SJSA1 (cell line): ENCODE measurements at places on chromosomes 4 and X. TPM values are rescaled to one million over a fixed set of nuclear protein-coding genes. Genes with fewer than 3 reads are reported as not detected.

DNA sequence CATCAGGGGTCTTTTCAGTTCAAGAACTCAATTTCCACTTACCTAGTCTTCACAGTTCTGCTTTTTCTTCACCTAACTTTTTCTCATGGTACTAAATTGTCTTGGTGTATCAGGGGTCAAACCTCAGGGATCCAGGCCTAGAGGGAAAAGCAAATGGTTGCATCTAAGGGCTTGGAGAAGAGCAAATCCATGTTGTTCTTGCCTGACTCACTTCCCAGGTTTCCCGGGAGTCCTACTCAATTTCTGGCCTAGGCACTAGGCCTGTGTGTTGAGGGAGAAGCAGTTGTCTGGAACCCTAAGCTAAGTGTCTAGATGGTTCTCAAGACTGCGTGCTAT lies 191.9 kb upstream of the STK26 start:
- no peak for DNase-seq

GRCh38 chrX:132671229-132671641 lies 182.4 kb upstream of the MBNL3 start:
- no peak for DNase-seq

The POLA1 gene
- total RNA-seq: 30.0 and 36.0 TPM in 2 replicates

The STOX2 gene
- 0.55 TPM in 1 of 2 replicates, not detected in the other for total RNA-seq

DNA sequence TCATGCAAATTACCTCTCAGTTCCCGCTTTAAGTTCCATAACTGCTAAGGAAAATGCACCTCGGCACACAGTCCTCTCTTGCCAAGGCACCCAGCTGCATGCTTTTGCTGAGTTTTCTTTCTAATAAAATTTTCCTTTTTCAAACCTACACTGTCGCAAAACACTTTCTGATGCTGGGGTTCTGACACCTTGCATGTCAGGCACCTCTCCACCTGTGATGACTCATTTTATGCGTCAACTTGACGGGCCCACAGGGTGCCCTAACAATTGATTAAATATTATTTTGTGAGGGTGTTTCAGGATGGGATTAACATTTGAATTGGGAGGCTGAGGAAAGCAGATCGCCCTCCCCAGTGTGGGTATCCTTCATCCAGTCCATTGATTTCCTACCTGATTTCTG lies 291.0 kb upstream of the STS start:
- no peak for DNase-seq

The UNC5C gene
- total RNA-seq: 0.03 TPM in 1 of 2 replicates, not detected in the other

- no peak for DNase-seq
Measured at GRCh38 chr4:181799561-181800069, 443.6 kb upstream of the TENM3 start.

The CABS1 gene
- not detected in 2 replicates for total RNA-seq

The CCKAR gene
- not detected in 2 replicates for total RNA-seq

GRCh38 chr4:36824682-36825081 lies 419.9 kb upstream of the NWD2 start:
- DNase-seq: no peak

- no peak for DNase-seq
Measured at GRCh38 chr4:28600958-28601357, 1740.3 kb downstream of the STIM2 start.

GRCh38 chr4:150176547-150176946 lies 98.3 kb downstream of the DCLK2 start:
- no peak for DNase-seq

The ZXDA gene
- 3.8 TPM in 2 replicates for total RNA-seq

DNA sequence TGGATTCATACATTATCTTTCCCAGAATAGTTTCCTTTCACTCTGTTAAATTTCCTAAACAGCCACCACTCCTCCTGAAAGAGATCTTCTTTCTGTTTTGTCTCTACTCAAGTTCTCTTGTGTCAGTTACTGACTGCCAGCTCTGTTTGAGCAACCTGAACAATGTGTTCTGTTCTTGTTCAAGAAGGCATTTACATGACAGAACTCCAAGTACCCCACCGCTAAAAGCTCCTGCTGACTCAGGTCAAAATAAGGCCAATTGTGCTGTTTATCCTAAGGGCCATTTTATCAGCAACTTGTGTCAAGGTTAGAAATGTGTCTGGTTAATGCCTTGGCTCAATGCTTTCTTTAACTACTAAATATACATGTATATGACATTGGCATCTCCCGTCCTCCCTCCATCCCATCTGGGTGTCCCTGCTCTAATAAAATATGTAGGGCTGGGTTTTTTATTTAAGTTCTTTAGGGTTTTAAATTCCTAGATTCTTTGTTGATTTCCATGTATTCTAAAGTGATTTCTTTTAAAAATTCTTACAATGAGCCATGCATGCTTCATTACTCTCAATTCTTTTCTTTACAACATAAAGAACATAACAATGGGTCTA lies 144.3 kb upstream of the PAQR3 start:
- no peak for DNase-seq

The MSX1 gene
- 10.9 and 11.9 TPM in 2 replicates for total RNA-seq

GRCh38 chrX:13452283-13452682 lies 117.1 kb upstream of the EGFL6 start:
- no peak for DNase-seq

The SULT1B1 gene
- total RNA-seq: not detected in 2 replicates

DNA sequence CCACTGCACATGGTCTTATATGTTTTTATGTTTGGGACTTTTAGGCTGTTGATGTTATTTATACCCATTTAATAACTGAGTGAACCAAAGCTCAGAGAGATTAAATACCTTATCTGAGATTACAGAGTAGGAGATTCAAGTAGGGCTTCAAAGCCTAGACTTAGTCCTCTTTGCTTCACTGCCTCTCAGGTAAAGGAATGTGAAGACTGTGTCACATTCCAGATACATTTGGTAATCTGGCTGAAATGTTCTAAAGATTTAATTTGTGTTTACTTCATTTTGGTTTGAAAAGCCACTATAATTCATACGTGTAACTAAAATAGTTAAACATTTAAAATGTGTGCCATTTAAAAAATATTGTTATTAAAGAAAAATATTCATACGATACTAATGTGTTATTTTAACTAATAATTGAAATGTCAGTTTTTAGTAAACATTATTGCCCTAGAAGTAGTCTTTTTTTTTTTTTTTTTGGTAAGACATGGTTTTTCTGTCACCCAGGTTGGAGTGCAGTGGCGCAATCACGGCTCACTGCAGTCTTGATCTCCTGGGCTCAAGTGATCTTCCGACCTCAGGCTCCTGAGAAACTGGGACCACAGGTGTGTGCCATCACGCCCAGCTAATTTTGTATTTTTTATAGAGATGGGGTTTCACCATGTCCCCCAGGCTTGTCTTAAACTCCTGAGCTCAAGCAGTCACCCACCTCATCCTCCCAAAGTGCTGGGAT lies 54.3 kb downstream of the WWC2 start:
- DNase-seq: no peak

DNA sequence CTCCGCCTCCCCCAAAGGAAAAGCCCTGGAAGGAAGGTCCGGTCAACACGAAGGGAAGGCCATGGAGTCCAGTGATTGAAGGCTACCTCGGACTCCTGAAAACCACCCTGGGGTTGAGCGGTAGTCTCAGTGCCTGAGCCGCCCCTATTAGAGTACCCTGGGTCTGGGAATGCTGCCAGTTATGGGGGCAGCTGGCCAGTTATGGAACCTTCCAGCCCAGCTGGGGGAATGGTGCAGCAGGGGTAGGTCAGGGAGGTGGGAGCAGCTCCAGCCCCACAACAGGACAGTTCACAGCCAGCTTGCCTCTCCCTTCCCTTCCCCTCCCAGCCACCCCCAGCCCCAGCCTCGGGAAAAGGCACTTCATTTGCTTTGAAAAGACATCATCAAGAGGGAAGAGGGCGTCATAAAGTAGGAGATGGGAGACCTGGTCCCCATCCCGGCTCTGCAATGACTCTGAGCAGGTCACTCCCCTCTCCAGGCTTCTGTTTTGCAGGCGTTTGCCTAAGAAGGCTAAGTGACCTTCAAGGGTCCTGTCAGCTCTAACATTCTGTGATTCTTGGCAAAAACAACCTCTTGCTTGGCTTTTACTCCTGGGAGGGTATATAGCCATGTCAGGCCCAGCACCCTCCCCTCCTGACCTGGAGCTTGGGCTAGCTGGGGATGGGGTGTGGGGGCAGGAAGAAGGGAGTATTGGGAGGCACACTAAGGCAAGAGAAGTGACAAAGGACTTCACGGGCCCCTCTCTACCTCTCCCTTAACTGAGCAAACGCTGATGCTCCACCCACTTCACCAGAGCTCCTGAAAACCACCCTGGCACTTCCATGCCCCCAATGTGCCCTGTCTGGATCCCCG lies 8.0 kb downstream of the APLN start:
- DNase-seq: no peak

DNA sequence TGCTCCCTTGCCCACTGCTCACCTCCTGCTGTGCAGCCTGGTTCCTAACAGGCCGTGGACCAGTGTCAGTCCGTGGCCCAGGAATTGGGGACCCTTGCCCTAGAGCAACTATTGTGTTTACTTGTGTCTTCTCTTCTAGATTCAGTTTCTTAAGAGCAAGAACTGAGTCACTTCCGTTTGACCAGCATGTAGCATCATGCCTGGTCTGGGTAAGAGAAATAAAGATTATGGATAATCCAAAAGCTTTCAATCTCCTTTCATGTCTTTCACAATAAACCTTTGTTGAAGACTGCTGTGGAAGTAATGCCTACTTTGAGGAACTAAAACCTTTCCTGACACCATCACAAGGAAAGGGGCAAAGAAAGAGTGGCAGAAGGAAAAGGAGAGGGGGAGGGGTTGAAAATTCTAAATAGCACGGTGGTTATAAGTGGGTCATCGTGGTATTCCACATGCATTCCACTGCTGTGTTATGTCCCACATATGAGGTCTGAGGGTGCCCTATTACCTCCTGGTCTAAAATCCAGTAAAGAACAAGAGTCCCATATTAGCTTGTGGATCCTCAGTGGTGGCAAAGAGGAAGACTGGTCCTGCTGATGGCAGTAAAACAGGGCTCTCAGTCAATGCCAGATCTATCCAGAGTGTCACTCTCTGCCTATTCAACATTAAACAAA lies 133.4 kb downstream of the RASL11B start:
- DNase-seq: no peak

GRCh38 chr4:53587135-53587534 lies 4.2 kb downstream of the LNX1 start:
- DNase-seq: no peak

DNA sequence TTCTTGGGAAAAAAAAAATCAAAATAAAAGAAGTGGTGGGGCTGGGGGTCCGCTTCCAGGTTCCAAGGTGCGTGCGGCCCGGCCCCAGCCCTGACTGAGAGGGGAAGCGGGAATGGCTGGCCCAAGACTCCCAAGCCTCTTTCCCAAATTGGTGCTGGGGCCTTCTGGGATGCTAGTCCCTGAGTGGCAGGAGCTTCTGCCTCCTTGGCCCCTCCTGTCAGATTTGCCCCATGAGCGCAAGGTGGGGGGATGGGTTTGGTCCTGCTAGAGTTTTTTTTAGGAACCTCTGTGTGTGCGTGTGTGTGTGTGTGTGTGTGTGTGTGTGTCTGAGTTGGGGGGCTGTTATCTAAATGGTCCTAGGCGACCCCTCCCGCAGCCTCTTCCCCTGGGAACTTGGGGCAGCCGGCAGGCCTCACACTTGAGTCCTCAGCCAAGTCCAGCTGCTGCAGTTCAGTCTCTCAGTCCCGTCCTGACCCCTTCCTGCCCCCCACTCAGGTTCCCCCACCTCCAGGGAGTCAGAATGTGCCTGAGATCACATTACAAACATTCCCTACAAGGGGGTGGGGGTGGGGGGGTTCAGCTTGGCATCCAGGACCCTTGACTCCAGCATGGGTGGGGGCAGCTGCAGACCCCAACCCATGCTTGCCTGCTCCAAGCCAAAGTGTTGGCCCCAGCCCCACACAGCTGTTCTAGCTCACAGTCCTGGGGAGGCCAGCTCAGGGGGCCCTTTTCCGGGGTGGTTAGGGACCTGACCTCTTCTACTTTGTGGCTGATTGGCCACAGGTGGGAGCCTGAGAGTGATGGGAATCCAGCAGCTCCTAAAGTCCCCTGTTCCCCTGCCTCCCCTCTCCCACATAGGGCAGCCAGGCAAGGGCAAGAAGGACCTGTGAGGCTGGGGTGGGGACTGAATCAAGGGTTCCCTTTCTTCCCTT lies 4.0 kb downstream of the EFNB1 start:
- DNase-seq: no peak

GRCh38 chr4:37976991-37977470 lies 16.8 kb downstream of the PTTG2 start:
- DNase-seq: peak; percentile 70

DNA sequence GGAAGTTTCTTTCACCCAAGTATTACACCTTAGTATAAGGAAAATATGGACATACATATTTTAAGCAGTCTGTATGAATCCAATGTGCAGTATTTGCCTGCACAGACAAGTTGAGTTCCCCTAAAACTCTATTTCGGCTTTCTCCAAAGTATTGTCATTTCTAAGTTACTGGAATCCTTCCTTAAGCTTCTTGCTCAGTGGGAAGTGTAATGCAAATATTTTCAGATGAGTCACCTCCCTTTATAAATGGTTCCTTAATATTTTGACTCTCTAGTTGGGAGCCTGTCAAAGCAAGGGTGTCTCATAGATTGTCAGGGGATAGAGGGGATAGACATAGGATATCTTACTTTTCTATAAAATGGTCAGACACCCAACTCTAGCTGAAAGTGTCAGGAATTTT lies 178.6 kb downstream of the NAA11 start:
- no peak for DNase-seq

DNA sequence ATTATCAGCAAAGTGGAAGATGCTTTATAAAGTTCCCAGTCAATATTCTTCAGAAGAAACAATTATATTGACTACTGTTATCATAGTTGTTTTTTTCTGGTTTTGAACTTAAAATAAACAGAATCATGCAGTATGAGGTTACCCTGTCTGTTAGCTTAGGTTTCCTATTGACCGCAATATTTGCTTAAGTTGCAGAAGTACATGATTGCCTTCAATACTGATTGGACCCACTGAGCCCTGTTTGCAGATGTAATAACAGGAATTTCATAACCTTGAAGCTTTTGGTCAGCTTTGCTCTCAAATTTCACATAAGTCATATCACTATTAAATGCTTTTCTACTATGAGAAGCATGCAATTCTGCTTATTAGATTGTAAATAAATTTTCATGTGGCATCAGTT lies 229.1 kb upstream of the FSTL5 start:
- no peak for DNase-seq

GRCh38 chr4:66777097-66777496 lies 768.2 kb downstream of the CENPC start:
- DNase-seq: no peak

DNA sequence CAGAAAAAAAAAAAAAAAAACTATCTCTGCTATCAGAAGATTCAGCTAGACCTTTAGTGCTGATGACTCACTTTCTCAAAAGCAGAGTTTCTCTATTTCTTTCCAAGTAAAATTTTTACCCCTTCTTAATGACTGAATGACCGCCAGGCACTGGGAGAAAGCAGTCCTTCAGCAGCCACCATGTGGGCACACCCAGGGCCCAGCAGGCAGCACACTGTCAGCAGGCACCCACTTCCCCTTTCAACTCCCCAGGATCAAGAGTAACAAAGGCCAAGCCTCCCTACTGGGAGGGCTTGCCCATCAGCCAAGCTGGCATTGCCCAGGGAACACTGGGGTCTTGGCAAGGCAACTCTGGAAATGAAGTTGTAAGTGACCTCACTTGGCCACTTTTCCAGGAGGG lies 201.9 kb upstream of the MAMLD1 start:
- no peak for DNase-seq

DNA sequence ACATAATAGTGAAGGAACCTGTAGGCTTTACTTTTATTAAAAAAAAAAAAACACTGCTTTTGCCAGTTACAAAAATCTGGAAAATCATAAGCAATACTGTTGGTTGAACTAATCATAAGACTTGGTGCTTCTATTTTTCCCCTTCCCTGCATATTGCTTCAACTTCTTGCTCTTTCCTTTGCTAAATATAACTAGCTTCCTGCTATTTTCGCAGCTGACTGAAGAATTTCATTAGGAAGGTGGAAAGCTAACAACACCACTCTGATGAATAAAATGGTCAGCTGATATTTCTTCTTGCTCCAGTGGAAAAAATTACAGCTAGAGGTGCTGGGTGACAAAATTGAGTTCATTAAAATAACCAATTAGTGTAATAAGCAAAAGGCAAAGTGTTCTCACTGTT lies 39.3 kb downstream of the MEPE start:
- no peak for DNase-seq
